T-helper 17 cell (primary cell): ENCODE measurements at places on chromosomes 13 and 19. TPM values are rescaled to one million over a fixed set of nuclear protein-coding genes. Genes with fewer than 3 reads are reported as not detected.

Gene C1QTNF9B
- not detected for total RNA-seq

Gene BRME1
- 1.7 TPM for total RNA-seq

- DNase-seq: no peak
Observed at GRCh38 chr19:45764945-45765701, 3.9 kb downstream of the SIX5 start.

GRCh38 chr13:51006067-51006845 is 96.7 kb downstream of the RNASEH2B start:
- DNase-seq: no peak

GRCh38 chr19:19274716-19275565 is 1.8 kb upstream of the TM6SF2 start:
- no peak for DNase-seq

DNA sequence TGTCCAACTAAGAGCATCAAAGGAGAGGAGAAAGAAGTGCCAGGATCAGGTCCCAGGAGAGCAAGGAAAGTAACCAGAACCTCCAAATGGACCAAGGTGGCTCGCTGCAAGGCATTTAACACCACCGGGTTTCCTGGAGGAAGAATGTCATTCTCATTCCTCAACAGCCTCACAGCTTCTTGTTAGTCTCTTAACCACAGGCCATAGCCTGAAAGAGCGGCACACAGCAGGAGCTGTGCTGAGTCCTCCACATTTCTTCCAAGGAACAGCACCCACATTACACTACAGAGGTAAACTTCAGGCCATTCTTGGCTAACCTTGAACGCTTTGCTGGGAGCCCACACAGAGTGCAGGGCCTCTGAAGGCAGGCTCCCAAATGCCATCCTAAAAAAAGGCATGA is 23.6 kb downstream of the DOCK9 start:
- DNase-seq: no peak

- DNase-seq: no peak
Observed at GRCh38 chr13:114261328-114261965, 20.0 kb upstream of the UPF3A start.

GRCh38 chr13:45472171-45472705 is 7.5 kb downstream of the COG3 start:
- DNase-seq: no peak

DNA sequence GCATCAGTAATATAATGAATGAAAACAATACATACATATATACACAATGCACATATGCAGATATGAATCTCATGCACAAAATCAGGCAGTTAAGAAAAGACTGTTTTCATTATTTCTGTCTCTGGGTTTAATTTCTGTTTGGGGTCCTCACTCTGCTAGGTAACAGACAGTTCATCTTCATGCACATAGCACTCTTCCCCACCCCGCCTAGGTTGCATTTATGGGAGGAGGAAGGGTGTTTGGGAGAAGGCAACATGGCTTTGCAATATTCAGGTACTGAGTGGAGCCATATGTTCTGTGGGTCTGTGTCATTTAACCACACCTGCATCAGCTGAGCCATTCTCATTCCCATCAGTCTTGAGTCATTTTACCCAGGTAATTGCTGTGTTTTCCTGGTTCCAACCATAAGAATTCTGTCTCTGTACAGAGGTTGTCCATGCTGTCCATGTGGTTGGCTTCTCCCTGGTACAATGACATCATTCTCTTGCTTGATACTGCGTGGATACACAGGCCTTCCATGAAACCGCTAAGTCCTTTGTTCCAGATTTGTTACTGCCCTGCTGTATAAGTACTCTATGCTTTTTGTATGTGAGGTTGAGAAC is 45.3 kb downstream of the RFC3 start:
- no peak for DNase-seq

DNA sequence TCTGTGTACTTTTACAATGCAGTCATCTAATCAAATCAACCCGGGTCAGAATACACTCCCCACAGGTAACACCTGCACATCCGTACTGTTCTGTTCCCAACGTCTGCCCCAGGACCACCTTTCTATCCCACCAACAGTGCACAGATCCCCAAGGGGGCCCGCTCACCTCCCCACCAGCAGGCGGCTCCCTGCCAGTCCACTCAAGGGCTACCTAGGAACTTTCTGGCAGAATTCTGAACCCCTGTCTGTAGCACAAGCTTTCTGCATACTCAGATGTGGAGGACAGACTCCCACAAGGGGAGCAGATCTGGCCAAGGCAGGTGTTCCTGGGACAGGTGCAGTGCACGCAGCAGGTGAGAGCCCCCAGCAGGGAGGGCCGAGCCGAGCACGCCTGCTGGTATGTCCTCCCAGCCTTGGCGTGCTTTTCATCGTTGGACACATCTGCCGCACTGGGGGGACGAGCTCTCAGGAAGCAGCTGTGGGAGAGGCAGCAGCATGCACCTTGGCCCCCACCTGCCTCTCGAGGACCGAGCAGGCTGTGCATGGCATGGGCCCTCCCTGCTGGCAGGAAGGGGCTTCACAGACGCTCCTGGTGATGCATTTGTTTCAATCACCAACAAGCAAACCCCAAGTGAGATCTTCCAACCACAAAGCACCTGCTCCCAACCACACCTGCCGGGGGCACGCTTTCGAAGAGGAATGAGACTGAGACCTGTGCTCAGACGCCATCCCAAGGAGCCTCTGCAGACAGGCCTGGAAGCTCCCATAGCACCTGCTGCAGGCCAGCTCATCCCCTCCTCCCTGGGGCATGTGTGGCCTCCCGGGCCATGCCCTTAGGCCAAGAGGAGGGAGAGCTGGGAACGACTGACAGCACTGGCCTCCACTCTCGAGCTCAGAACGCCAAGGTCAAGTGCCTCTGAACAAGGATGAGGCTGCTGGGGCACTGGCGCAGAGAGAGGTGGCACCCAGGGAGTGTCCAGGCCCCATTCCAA is 35.9 kb downstream of the RAB20 start:
- no peak for DNase-seq

GRCh38 chr19:11293433-11294389 is 2.2 kb upstream of the TSPAN16 start:
- peak; percentile 82 for DNase-seq

Gene HTR2A
- not detected for total RNA-seq

DNA sequence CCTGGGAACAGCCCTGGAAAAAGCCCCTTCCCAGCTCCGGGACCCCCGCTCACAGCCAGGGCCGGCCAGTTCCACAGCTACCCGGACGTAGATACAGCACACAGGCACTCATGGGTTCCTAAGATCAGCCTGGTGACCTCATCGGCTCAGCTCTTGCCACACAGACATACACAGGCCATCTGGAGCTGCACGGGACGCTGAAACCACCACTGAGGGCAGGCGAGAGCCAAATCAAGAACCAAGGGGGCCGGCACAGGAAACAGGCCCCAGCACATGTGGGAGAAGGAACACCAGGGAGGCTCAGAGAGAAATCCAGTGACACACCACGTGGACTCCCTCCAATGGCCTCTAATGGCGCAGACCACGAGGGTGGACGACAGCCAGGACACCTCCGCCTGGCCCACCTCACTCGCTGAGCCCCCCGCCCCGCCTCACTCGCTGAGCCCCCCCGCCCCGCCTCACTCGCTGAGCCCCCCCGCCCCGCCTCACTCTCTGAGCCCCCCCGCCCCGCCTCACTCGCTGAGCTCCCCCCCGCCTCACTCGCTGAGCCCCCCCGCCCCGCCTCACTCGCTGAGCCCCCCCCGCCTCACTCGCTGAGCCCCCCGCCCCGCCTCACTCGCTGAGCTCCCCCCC is 69.7 kb upstream of the C13orf46 start:
- no peak for DNase-seq

DNA sequence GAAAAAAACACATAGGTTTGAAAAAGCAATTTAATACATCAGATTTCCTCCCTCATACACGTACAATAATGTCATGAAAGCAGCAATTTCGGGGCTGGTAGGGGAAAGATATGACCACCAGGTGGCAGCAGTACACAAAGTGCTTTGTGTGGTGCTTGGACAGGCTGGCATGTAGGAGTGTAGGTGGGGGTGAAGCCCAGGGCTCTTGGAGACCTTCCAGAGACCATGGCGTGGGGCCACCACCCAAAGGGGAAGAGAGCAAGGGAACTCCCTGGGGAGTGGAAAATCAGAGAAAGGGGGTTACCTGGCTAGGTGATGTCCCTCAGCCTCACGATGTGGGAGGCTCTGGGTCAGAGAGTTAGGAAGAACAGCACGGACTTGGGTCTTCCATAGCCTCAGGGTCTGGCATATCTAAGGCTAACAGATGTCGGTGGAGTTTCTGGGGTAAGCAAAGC is 11.8 kb upstream of the CCNA1 start:
- no peak for DNase-seq

Gene KLK3
- total RNA-seq: not detected

GRCh38 chr13:106804991-106805390 is 237.1 kb upstream of the ARGLU1 start:
- DNase-seq: no peak

Gene NRTN
- total RNA-seq: 0.39 TPM

- DNase-seq: no peak
Observed at GRCh38 chr19:33722456-33723239, 74.0 kb upstream of the KCTD15 start.

- DNase-seq: no peak
Observed at GRCh38 chr13:44874886-44875630, 114.2 kb downstream of the NUFIP1 start.

DNA sequence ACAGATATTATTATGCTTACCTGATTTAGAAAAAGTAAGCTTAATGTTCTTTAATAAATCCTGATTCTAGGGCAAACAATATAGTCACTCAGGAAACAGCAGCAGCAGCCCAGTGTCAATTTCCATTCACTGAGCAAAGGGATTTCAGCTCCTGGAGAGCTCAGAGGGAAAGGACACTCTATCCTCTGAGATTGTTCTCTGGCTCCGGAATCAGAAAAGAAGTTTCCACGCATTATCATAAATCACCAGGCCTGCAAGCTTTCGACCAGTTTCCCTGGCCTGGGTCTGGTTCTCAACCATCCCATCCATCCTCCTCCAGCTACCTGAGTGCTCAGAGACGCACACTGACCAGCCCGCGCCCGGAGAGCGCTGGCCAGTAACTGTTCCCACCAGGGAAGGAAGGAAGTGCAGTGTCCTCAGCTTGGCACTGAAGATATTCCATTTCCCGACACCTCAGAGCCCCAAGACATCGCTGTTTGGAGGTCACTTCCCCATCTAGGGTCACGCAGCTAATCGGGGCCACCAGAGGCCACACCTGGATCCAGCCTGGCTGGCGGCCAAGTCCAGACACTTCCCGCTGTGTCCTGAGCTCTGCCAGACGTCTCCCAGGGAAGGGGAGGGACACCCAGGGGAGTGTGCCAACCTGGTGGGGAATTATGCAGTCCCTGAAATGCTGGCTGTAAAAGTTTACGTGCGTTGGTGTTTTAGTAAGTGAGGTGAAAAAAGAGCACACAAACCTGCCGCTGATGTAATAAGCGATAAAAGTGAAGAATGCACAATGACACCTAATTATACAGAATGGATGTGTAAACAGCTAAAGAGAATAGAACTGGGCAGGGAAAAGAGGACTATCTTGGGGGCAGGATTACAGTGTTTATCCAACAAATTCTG is 29.1 kb downstream of the EPS15L1 start:
- no peak for DNase-seq

Gene PIP5K1C
- 21.7 TPM for total RNA-seq

- DNase-seq: no peak
Observed at GRCh38 chr19:1962674-1963073, 21.7 kb downstream of the CSNK1G2 start.

Gene KCTD4
- not detected for total RNA-seq

DNA sequence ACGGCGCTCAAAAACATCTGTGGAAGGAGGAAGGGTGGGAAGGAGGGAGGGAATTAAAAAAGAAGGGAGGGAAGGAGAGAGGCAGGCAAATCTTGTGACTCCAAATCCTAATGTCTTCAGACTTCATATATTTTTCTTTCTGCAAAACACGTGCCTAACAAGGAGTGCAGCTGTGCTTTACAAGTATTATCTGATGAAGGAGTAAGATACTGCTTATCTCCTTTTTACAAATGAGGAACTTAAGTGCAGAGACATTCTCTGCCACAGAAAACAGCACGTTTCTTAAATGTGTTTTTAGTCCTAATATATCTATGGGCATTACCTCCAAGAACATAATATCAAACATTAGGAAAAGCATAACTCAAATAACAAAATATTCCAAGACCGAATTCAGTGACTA is 6.5 kb downstream of the FLT3 start:
- DNase-seq: no peak

GRCh38 chr13:67445436-67445835 is 215.3 kb upstream of the PCDH9 start:
- DNase-seq: no peak

- DNase-seq: no peak
Observed at GRCh38 chr13:20149762-20150161, 11.1 kb downstream of the GJA3 start.

DNA sequence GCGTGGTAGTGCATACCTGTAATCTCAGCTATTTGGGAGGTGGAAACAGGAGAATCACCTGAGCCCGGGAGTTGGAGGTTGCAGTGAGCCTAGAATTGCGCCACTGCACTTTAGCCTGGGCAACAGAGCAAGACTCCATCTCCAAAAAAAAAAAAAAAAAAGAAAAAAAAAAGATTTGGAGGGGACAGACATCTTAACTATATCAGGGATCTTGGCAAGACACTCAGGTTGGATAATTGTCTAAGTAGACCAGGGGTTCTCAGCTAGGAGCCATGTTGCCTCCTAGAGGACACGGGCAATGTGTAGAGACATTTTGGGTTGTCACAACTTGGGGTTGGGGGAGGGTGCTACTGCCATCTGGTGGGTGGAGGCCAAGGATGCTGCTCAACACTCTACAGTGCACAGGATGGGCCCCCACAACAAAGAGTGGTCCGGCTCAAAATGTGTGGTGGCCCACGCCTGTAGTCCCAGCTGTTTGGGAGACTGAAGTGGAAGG is 1.9 kb upstream of the ZNF580 start:
- DNase-seq: peak; percentile 53

Gene GPC5
- total RNA-seq: not detected

Gene ZNF91
- 65.6 TPM for total RNA-seq

DNA sequence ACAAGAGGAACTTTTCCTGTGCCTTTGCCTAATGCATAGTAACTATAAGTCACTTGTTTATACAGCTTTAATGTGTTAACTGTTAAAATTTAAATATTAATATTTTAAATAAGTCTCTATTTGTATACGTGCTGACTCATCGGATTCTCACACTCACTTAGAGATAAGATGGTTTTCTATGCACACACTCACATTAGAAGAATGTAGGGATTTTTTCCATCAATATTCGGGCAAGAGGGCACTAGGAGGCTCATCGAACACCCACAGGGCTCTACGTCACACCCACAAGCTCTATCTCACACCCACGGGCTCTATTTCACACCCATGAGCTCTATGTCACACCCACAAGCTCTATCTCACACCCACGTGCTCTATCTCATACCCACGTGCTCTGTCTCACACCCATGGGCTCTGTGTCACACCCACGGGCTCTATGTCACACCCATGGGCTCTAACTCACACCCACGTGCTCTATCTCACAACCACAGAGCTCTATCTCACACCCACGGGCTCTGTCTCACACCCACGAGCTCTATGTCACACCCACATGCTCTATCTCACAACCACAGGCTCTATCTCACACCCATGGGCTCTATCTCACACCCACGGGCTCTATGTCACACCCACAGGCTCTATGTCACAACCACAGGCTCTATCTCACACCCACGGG is 73.4 kb downstream of the COL4A2 start:
- no peak for DNase-seq
